ENCODE measurements at places on chromosomes 7 and 10.

GRCh38 chr10:12198156-12198555 lies 2.2 kb downstream of the CDC123 start:
- no peak for DNase-seq

- no peak for DNase-seq
Measured at GRCh38 chr10:87578842-87579401, 74.2 kb downstream of the MINPP1 start.

GRCh38 chr10:46198516-46198915 lies 88.3 kb upstream of the ANTXRL start:
- DNase-seq = no peak

DNA sequence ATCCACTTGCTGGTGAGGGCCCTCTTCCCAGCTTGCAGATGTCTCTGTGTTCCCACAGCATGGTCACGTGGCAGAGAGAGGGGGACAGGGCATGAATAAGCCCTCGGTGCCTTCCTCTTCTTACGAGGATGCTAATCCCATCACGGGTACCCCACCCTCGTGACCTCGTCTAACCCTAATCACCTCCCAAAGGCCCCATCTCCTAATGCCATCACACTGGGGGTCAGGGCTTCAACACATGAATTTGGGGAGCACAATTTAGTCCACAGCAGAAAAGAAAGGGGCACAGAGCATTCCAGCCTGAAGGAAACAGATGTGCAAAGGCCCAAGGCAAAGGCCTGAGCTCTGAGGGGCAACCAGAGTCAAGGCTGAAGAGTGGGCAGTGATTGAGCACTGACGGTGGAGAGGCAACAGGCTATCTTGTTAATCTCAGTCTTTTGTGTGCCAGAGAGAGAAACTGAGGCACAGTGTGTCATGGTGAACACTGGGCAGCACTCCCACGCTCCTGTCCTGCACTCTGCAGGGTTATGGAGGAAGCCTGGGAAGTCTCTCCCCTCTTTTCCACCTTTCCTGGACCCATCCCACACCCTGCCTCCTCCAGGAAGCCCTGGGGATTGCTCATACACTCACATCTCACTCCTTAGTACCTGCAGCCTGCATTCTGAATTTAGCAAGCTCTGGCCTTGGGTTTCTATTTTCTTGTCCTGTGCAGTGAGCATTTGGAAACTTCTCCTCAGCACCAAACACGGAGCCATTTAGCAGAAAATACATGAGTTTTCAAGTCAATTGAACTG lies 49.0 kb downstream of the ALOX5 start:
- no peak for DNase-seq

DNA sequence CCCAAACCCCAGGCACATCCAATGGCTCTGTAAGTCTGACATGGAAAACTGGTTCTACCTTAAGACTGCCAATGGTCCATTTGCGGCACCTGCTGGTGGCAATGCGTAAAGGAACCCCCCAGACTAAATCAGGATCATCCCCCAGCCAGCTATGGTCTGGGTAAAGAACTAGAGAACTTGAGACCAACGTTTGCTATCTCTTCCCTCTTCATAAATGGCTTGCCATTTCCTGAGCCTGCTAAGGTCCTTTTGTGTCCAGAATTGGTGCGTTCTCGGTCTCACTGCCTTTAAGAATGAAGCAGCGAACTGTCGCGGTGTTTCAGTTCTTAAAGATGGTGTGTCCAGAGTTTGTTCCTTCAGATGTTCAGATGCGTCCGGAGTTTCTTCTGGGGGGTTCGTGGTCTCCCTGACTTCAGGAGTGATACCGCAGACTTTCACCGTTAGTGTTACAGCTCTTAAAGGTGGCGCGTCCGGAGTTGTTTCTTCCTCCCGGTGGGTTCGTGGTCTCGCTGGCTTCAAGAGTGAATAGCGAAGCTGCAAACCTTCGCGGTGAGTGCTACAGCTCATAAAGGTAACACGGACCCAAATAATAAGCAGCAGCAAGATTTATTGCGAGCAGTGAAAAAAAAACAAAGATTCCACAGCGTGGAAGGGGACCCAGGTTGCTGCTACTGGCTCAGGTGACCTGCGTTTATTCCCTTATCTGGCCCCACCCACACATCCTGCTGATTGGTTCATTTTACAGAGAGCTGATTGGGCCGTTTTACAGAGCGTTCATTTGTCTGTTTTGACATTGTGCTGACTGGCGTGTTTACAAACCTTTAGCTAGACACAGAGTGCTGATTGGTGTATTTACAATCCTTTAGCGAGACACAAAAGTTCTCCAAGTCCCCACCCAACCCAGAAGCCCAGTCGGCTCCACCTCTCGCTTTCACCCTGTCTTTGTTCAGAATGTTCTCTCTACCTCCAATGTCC lies 95.4 kb downstream of the ELMO1 start:
- DNase-seq = no peak

GRCh38 chr10:33794460-33794859 lies 460.0 kb upstream of the NRP1 start:
- DNase-seq = no peak

DNA sequence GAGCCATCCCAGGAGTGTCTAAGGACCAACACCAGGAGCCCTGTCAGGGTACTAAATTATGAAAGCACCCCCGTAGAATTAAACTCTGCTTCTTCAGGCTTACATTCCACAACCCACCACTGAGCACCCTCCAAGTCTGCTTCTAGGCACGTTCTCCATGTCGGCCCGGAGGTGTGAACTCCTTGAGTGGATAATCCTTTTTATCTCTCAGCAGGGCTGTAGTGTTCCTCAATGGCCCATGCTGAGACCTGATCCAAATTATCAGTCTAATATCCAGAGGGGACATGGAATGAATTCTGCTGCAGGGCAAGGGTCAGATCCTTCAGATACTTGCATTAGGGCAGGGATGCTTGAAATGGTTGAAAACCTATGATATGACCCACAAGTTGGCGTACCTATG lies 55.9 kb upstream of the TARP start:
- no peak for DNase-seq

- DNase-seq = no peak
Measured at GRCh38 chr7:98049034-98049433, 57.6 kb upstream of the LMTK2 start.
